ENCODE measurements at places on chromosomes 4 and X.

DNA sequence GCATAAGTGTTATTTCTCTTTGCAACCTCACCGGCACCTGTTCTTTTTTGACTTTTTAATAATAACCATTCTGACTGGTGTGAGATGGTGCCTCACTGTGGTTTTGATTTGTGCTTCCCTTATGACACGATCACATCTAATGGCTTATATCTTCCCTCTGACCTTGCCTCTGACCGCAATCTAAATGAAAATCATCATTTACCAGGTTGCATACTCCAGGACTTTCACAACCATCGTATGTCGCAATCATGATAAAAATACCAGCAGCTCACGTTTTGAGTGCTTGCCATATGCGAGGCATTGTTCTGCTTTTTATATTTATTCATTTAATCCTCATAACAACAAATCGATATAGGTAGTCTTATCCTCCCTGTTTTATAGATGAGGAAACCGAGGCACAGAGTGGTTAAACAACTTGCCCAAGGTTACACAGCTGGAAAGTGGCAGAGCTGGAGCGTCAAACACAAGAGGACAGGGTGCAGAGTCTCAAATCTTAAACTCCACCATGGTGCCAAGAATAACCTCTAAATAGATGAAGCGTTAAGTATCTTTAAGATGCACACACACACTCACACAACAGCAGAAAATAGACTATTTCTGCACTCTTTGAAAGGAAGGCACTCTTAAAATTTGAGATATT lies 102.2 kb downstream of the SEL1L3 start:
- no peak for DNase-seq

- no peak for DNase-seq
These were observed 4.2 kb downstream of the CPEB2 start for GRCh38 chr4:15006416-15007024.

- DNase-seq: no peak
These were observed 75.4 kb downstream of the DCHS2 start for GRCh38 chr4:154416190-154416547.

DNA sequence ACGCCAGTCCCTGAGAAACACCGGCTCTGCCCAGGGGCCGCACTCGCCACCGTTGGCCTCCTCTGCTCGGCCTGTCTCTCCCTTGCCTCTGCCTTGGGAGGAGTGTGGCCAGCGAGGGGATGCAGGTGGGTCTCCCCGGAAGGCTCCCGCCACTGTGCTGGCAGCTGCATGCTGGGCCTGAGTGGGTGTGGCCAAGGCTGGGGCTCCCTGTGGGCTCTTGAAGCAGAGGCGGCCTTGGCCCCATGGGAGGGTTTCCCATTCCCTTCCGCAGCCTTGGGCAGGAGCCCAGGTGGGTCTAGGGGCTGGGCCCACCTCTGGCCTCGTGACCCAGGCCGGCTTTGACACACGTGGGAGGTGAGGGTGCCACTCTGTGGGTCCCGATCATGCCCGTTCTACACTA lies 19.1 kb downstream of the FGFRL1 start:
- DNase-seq: no peak

DNA sequence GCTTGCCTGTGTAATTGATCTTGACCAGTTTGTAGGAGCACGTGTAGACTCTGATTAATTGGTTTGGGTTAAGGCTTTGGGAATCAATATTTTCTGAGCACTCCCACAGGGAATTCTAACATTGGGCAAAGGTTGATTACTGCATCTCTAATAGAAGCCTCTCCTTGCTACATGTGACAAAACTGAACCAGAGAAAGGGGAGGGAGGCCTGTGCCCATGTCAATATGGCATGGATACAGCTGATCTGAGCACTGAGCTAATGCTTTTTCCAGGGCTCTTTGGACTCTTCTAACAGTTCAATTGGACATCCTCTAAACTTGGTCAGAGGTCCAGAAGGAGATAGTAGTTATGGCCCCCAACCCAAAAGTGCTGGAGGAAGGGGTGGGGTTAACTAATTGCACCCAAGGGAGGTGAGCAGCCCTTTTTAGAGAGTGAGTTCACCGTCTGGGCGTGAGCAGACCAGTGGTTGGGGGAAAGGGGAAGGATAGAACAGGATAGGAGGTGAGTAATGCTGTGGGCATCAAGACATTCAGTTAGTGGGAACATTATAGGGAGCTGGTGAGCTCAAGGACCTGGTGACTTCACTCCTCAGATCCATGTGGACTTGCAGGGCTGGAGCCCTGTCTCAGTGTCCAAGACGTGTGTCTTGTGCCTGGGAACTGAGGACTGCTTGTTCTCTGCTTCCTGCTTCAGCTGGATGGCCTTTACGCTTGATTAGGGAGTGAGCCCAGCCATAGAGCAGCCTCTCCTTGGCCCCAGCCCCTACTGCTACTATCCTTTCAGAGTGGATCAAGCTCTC lies 22.8 kb downstream of the MSN start:
- DNase-seq: no peak

GRCh38 chrX:152817078-152817764 lies 13.3 kb downstream of the CETN2 start:
- no peak for DNase-seq
